ENCODE measurements at places on chromosomes 4 and X.
A peak's percentile ranks its signal among the peaks of the same experiment; 100 is the strongest.

- DNase-seq: no peak
These were observed 280.5 kb downstream of the FBXW7 start for GRCh38 chr4:152255437-152255836.

DNA sequence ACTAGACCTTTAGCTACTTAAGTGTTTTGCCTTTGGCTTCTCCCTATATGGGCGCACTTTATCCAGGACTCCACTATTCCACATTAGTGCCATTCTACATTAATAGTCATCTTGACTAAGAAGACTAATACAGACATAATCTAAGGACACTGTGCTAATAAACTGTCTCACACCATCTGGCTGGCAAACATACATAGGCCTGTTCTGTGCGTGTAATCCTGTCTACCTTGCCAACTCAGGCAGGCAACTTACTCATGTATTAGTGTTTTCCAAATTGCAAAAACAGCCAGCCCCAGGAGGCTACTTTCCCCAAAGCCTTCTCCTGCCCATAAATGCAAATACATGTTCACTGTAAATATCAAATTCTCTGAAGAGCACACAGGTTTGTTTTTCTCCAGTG is 587.3 kb downstream of the TMA16 start:
- no peak for DNase-seq

DNA sequence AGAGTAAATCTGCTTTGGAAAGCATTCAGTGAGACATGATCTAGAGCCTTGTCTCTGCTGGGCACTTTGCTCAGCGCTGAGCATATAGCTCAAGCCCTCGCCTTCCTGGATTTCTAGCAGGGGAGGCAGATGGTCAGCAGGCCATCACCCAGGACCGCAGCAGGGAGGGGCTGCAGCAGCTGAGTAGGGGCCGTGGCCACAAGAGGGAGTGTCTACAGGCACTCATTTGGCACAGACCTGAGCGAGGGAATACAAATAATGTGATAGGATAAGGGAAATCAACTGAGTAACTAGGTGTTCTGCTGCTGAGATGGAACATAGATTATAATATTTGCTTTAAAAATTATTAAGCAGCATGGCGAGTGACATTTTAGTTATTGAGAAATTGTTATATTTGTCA is 30.2 kb downstream of the OFD1 start:
- no peak for DNase-seq

DNA sequence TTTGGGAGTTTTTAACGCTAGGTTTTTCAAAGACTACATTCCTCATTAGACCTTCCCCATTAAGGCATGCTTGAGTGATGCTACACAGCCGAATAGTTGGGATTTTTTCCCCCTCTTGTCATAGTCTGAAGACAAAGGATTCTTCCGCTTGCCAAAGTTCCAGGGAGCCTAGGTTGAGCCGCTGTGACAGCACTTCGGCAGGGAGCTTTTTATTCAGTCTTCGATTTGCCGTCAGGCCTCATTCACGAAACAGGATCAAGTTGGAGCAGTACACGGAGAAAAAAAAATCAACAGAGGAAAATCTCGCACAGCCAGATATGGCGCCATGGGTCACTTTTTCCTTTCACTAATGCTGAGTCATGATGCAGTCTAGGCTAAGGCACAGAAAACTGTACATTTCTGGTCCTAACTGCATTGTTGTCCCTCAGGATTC is 24.3 kb downstream of the SHROOM3 start:
- DNase-seq: no peak

DNA sequence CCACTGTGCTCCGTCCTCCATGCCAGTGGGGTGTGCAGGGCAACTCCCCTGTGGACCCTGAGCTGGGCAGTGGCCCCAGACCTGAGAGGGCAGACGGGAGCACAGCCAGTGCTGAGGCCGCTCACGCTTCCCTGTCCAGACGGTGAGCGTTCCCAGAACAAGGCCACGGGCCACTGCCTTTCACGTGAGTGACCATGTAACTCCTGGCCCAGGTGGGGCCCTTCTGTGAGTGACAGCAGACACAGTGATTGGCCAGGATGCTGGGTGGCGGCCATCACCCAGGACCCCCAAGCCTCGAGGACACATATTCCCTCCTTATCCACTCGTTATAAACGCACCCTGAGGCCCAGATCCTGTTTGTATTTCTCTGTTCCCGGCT is 10.5 kb downstream of the NSG1 start:
- no peak for DNase-seq

GRCh38 chr4:38411092-38411491 is 252.9 kb upstream of the KLF3 start:
- DNase-seq: no peak

GRCh38 chr4:87213421-87214075 is 6.9 kb downstream of the KLHL8 start:
- DNase-seq: peak; percentile 27

- no peak for DNase-seq
These were observed 6.4 kb downstream of the BMX start for GRCh38 chrX:15507005-15507404.

DNA sequence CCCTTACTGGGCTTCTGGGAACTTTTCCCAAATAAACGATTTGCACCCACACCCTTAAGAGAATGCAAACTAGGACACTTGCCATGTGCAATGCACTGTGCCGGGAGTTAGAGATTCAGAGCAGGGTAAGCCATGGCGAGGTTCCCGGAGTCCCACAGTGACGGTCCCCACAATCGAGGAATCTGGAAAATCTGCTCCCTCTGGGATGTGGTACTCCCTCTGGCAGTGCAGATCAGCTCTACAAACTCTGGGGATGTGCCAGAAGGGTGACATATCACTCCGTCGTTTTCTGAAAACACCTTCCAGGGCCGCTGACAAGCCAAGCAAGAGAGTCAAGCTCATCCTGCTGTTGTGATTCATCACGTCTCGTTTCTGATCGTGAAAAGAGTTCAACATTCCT is 537.5 kb downstream of the BCOR start:
- DNase-seq: no peak

DNA sequence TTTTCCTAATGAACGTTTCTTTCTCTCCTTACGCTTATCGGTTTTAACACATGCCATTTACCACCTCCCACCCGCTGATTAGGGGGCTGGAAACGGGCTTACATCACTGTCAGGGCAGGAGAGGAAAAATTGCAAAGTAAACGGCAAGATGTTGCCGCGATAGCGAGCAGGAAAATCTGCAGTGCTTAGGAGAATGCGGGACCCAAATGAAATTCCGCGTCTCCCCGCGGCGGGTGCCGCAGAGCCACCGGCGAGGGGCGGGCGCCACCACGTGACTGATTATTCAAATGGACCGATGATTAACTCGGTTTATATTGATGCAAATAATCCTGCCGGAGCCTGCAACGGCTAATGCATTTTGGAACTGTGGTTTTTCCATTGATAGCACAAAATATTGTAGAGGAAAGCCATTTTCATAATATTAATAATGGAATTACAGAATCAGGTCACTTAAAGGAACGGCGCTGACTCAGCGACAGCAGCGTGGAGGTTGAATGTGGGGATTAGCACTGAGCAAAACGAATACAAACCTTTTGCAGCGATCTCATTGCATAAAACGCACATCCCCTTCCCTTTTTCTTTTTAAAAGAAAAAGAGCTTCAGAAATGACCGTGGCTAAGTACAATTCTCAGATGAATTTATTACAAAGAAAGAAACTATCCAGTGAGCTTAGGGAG is 224.2 kb downstream of the STIM2 start:
- DNase-seq: peak; percentile 30

DNA sequence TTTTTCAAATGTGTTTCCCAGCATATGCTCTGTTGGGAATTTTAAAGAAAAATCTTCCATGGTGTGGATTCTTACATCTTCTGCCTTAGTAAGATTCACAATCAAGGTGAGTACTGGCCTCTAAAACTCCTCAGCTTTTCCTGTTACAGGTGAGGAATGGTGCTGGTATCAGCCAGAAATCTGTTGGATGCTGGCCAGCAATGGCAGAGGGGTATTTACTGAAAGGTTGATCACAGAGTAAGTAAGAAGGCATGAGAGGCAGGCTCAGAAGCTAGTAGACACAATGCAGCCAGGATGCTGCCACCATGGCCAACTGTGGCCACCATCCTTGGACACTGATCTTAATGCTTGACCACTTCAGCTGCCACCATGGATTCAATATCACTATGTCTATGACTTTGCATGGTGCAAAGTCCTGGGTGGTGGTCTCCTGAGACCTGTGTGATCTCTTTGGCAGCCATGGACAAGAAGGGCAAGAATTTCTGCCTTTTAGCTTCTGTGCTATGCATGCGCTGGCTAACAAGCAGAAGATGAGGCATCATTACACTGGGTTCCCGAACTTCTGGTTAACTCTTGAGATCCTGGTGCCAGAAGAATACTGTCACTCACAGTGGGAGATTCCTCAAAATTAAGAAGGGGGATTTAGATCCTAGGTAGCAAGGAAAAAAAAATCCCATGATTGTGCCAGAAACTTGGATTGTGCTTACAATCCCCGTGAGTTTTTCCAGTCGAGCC is 60.2 kb downstream of the CHRNA9 start:
- DNase-seq: no peak

GRCh38 chr4:106698621-106699195 is 330.1 kb upstream of the GIMD1 start:
- no peak for DNase-seq

GRCh38 chrX:70445951-70446350 is 1.3 kb downstream of the DLG3 start:
- no peak for DNase-seq

- DNase-seq: no peak
These were observed 659.3 kb downstream of the ZNF674 start for GRCh38 chrX:45885931-45886330.

DNA sequence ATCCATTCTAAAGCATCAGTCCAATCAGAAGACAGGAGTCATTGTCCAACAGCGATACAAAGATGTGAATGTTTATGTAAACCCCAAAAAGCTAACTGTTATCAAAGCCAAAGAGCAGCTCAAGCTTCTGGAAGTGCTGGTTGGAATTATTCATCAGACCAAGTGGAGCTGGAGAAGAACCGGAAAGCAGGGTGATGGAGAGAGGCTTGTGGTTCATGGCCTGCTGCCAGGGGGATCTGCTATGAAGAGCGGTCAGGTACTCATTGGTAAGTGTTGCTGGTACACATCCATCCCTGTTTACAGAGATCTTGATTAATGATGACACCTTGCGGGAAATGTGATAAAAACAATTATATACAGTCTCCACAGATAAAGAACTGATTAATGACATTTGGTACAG is 11.0 kb downstream of the INTU start:
- no peak for DNase-seq

GRCh38 chr4:7463566-7464258 is 29.0 kb upstream of the PSAPL1 start:
- DNase-seq: no peak

- DNase-seq: no peak
These were observed 292.9 kb downstream of the IL1RAPL1 start for GRCh38 chrX:28880136-28880535.

DNA sequence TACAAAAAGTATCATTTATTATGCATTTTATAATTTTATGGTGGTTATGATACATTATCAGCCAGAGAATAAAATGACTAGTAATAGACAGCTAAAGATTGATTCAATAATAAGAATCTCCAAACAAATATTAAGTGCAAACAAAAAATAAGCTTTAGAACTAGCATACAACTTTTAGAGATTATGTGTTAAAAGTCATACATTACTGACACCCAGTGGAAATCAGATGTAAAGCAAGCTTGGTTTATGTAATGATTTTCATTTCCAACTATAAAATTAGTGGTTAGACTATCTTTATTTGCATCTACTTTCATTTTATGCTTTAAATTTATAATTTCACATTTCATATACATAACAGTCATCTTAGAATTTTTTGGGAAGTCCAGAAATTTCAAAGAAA is 57.7 kb downstream of the IL13RA2 start:
- DNase-seq: peak; percentile 1

- no peak for DNase-seq
These were observed 16.8 kb upstream of the ARSH start for GRCh38 chrX:2989565-2989964.

DNA sequence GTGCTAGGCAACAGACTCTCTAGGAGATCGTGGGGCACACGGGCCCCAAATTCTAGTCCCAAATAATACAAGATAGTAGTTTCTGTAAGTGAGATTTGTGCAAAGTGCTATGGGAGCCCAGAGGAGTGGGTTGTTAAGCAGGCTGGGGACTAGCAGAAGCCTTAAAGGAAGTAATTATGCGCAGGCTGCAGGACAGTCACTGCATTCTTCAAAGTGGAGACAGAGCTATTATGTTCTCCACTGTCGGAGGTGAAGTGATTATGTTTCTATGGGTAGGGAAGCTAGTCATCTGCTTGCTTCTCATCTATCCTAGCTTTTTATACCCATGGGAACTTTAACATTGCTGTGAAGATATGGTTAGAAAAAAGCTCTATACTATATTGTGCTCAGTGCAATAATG is 154.2 kb downstream of the CPE start:
- DNase-seq: no peak

DNA sequence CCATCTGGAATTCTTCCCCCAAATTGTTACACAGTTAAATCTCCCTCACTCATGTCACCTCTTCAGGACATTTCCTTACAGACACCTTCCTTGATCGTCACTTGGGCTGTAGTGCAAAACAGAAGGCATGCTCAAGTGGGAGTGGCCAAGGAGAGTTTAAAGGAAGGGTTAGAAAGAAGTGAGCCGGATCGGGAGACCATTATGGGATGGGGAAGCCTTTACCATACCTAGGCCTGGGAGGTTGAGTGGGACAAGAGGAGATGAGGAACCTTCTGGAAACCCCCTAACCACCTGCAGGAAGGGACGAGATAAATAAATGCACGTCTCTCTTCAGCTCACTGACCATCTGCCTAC is 102.7 kb downstream of the UCHL1 start:
- no peak for DNase-seq

- no peak for DNase-seq
These were observed 77.9 kb downstream of the EFHC2 start for GRCh38 chrX:44265559-44265958.

GRCh38 chrX:15911734-15912550 is 57.3 kb upstream of the AP1S2 start:
- DNase-seq: peak; percentile 38

DNA sequence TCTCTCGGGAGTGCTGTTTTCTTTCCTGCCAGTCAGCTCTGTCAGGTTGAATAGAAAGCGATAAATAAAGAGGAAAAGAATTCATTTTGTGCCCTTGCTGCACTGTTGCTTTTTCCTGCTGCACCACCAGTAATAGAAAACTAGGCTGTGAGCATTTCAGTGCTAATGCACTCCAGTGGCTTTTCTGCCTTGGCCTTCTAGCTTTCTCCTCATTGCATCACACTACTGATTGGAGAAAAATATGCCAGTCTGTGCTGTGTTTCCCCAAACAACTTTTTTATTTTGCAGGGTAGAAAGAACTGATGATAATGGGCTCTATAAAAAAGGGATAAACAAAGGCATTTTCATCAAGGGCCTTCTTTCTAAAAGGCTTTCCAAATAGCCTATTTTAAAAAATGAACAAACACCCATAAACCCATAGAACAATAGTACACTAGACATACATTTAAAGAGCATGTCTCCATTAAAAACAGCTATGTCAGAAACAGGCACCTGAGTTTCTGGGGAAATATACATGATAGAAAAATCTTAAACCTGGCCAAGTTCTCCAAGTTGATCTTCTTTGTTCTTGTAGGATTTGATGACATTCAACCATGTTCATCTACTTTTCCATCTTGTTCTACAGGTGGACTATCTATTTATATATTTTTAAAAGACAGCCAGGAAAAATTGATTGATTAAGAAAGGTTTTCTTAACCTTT is 86.3 kb downstream of the GPRIN3 start:
- no peak for DNase-seq

- no peak for DNase-seq
These were observed 78.1 kb upstream of the GPM6B start for GRCh38 chrX:13894888-13895565.

Data from hematopoietic multipotent progenitor cell treated with erythropoietin and hydrocortisone succinate and interleukin-3 and kit ligand, for 8 days (in vitro differentiated cells).